ENCODE measurements at places on chromosomes 7 and 10.

DNA sequence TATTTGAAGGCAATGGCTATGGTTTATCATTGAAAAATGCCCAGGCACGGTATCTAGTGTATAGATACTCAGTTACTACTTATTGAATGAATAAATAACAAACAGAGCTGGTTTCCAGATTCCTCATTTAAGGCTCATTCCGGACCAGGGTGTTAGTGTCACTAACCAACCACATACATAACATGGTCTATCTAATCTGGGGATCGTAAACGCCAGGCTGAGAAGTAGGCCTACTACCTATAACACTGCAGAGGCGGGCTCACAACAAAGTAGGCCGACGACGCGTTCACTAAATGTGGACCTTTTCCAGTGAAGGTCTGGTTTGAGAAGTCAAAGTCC, 423 bp downstream of the LSM5 start:
- no peak for DNase-seq

DNA sequence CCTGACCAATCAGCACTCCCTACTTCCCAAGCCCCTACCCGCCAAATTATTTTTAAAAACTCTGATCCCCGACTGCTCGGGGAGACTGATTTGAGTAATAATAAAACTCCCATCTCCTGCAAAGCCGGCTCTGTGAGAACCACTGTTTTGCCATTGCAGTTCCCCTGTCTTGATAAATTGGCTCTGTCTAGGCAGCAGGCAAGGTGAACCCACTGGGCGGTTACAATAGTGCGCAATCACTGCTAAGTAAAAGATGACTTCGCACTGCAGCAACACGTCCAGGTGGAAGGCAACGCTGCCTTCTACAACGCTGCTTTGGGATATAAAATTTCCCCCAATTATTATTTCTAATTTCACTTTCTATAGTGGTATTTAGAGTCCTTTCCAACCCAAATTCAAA, 8.9 kb downstream of the SLC37A3 start:
- DNase-seq: no peak

GRCh38 chr7:27925573-27926201, 185.7 kb downstream of the TAX1BP1 start:
- DNase-seq: no peak

DNA sequence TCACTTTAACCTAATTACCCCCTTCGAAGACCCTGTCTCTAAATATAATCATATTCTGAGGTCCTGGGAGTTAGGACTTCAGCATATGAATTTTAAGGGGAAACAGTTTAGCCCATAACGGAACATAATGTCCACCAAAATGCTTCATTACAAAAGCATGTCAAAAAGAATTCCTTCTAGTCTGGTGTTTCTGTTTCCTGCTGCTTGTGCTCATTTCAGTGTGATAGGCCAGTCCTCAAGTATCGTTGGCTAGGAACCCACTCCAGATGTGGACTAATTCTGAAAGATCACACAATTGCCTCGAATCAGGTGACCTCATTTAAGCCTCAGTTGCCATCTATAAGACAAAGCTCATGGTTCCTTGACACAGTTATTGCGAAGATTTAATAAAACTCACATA, 29.6 kb downstream of the INPP5F start:
- DNase-seq: no peak

- DNase-seq: no peak
These were observed 410.2 kb downstream of the AUTS2 start for GRCh38 chr7:70008466-70008865.

- no peak for DNase-seq
These were observed 17.5 kb upstream of the BAG3 start for GRCh38 chr10:119633538-119634218.

Measured in WTC11 (cell line).